ENCODE measurements at places on chromosomes 2 and 18. TPM values are rescaled to one million over a fixed set of nuclear protein-coding genes. Genes with fewer than 3 reads are reported as not detected.

DNA sequence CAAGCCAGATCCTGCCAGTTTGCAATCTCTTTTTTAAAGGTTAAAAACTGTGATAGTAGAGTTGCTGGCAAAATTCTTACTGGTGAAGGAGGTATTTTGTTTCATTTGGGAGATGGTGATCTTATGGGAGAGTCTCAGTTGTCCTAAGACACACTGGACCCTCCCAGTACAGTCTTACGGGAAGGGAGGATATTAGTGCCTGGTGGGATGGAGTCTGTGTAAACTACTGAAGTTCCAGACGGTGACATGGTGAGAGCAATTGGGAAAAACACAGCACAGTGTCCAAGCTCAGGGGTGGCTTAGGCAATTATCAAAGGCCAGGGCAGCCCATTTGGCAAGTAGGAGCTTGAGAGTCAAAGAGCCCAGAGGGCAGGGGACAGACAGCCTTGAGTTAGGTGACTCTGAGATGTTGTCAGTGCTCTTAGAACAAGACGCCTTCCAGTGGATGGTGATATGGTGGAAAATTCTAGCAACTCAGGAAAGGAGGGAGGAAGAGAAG is 143.7 kb upstream of the CCDC68 start:
- DNase-seq = no peak

DNA sequence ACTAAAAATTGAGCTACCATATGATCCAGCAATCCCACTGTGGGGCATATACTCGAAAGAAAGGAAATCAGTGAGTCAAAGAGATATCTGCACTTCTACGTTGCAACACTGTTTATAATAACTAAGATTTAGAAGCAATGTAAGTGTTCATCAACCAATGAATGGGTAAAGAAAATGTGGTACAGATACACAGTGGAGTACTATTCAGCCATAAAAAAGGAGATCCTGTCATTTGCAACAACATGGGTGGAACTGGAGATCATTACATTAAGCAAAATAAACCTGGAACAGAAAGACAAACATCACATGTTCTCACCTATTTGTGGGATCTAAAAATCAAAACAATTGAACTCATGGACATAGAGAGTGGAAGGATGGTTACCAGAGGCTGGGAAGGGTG is 385.0 kb upstream of the TRIB2 start:
- DNase-seq = no peak

- no peak for DNase-seq
These were observed 9.6 kb downstream of the SERPINB2 start for GRCh38 chr18:63897072-63897471.

- no peak for DNase-seq
These were observed 43.7 kb downstream of the COA5 start for GRCh38 chr2:98564541-98565132.

DNA sequence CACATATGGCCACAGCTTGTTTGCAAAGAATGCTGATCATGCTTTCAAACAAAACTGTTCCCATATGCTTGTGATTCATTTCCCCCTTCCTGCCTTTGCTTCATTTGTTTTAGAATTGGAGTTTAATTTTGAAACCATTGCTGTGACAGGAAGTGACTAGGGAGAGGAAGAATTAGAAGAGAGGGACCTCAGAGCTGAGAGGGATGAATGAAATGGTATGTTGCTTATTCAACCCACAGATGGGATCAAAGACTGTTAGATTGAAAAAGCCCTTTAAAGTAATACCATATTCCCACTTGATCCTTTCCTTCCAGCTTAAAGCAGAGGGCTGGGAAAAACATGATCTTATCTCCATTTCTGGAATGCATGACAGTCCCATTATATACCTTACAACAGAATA is 106.2 kb upstream of the RNF152 start:
- peak; percentile 95 for DNase-seq

DNA sequence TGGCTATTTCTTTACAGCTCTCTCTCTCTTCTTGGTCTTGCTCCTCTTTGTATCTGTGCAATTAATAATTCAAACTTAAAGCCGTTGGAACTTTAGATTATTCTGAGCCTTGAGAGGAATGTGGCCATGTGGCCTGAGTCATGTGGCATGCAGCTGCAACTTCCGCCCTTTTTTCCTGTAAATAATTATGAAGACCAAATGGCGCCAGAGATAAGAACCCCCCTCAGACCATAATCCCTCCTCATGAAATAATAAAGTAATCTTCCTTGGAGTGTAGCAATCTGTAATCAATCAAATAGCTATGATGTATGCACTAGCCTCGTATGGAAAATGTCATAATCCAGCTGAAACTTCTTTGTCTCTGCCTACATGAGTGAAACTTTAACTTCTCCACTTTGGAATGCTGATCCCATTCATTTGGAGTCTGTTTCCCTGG is 13.5 kb upstream of the TWSG1 start:
- peak; percentile 97 for DNase-seq

DNA sequence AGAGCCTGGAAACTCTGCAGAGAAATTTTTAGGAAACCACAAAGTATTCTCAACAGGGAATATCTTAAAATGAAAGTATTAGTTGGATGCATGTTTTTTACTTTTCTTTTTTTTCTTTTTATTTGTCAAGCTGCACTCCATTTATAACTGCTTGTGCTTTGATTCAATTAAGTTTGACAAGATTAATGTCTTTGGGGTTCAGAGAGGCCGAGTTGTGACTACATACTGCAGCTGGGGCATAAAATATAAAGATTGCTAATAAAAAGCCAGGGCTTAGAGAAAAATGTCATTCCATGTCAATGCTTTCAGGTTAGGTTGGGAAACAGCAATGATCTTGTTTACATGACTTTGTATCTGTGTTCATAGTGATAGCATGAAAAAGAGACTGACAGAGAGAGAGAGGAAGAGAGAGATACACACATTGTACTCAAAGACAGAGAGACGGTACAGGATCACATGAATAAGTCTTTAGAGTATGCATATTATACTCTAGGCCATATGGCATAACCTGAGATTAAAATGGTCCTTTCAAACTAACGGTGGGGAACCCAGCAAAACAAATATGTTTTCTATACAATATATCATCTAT is 1022.3 kb upstream of the CNTNAP5 start:
- DNase-seq = no peak

DNA sequence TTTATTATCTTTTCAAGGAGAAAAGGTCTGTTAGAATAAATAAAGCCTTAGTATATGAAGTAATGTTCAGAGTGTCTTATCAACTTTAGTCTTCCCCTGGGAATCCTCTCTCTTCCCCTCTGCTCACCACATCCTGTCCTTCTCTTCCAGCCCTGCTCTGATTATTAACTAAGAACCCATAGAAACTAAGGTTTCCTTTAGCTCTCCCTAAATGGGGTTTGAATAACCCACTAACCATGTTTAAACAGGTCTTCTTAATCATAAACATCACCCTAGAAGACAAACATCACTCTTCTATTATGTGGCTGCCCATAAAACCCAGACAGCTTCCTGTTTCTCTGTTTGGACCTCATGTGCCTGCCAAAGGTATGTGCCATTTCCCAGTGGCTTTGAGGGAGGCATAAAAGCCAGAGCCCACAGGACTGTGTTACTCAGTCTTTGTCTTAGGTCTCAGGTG is 50.1 kb downstream of the SLC14A1 start:
- no peak for DNase-seq

GRCh38 chr18:79479116-79479760 is 83.5 kb downstream of the NFATC1 start:
- no peak for DNase-seq

DNA sequence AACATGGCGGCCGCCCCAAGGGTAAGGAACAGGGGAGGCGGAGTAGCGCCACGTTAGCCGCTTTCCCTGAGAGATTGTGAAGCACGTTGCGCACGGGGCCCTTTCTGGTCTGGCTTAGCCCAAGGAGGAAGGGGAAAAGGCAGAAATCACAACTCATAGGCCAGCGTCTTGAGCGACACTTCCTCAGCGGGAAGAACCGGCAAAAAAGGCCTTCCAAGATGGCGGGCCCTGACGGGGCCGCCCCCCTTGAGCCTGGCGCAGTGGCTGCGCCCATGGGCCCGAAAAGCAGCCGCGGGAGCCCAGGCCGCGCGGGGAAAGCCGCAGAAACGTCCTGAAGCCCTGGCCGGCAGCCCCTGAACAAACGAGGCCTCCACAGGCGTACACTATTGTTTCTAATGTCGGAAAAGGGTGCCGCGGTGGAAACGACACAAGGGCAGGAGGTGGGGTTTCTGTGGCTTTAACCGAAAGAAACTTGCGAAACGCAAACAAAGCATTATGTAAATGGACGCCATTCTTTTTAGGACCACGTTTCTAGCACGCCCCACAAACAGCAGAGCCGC is 919 bp upstream of the PCBP1 start:
- peak; percentile 91 for DNase-seq

- no peak for DNase-seq
These were observed 125.4 kb downstream of the OSBPL1A start for GRCh38 chr18:24272229-24272525.

DNA sequence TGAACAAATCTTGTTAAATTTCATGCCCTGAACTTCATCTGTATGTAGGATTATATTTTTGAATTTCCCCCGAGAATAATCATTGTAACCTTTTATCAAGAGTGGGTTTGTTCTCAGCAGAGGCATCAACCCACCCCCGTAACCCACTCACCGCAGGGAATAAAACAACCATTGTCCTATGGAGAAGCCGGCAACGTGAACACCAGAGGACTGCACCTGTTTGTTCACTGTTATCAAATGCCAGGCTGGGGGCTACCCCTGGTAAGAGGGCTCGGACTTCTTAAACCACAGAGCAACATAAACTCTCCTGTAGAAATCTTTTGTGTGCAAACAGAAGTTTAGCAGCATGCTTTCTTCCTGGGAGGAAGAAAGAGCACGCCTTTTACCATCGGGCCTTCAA is 610.4 kb downstream of the ERBB4 start:
- no peak for DNase-seq

- no peak for DNase-seq
These were observed 28.0 kb downstream of the LHCGR start for GRCh38 chr2:48727560-48727959.

DNA sequence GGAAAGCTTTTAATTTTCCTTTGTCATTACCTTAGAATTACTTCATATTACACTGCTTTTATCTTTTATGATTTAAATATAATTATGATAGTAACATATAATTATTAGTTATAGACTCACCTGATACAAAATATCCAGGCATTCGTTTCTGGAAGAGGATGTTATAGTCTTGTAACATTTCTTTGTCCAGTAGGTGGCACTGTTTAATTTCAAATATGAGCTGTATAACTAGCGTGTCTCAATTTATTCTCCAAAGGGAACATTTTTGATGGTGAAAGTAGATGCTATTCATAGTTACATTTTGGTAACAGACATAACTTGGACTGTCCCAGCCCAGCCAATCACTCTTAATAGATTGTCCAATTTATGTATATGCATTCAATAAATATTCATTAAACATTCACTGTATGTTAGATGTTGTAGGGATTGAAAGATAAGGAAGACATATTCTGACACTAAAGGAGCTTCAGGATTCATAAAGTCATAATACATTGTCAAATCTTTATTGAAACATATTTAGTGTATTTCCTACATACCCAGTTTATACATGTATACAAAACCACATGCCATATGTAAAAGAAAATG is 19.2 kb downstream of the DAW1 start:
- DNase-seq = peak; percentile 58

DNA sequence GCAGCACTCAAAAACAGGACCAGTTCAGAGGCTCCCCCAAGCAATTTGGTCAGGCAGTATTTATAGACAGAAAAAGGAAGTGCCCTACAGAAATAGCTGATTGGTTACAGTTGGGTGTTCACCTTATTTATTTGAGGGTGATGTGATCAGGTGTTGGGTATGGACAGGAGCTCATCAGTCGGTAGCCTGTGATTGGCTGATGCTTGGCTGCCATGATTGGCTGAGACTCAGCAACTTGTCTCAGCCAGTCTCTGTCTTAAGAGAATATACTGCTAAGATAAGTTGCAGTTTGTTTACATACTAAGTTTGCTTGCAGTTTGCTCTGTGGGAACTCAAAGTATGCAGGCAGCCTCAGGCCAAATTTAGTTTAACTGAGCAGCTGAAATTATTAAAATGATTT is 9.4 kb downstream of the ABCG8 start:
- no peak for DNase-seq

GRCh38 chr2:175437167-175437566 is 255.7 kb upstream of the ATP5MC3 start:
- DNase-seq = no peak

DNA sequence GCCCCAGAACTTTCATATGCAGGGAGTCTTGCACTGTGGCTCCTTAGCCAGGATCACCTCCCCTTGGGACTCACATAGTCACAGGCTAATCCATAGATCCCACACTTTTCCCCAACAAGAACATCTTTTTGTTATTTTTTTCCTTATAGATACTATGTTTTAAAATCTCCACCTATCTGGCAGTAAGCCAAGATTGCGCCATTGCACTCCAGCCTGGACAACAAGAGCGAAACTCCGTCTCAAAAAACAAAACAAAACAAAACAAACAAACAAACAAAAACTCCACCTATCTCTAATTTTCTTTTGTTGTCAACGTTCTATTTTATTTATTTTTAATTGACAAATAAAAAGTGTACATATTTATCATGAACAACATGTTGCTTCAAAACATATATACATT is 141.7 kb downstream of the PDE11A start:
- no peak for DNase-seq

DNA sequence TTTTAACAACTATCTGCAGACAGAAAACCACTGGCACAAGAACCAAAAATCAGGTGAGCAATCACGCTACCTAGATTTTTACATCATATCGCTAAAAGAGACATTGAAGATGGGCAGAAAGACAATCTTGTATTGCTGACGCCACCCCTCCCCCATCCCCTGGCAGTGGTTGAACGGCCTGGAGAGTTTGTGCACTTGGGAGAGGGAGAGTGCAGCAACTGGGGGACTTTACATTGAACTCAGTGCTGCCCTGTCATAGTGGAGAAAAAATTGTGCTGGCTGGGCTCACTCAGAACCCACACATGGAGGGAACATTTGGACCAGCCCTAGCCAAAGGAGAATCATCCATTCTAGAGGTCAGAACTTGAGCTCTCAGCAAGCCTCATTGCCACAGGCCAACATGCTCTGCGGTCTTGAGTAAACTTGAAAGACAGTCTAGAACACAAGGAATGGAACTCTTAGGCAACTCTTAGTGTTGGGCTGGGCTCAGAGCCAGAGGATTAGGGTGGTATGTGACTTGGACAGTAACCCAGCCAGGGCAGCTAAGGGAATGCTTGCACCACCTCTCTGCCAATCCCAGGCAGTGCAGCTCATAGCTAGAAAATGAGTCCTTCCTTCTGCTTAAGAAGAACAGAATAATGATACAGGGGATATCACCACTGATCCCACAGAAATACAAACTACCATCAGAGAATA is 220.0 kb upstream of the CYP26B1 start:
- peak; percentile 15 for DNase-seq

The CXCR2 gene
- total RNA-seq = not detected

The RNF144A gene
- 28.8 TPM for total RNA-seq

The OSR1 gene
- total RNA-seq = not detected

The NEURL3 gene
- not detected for total RNA-seq

The IMP4 gene
- 74.0 TPM for total RNA-seq

The CYTIP gene
- total RNA-seq = not detected

The SERPINB11 gene
- not detected for total RNA-seq

The CYRIA gene
- total RNA-seq = 38.4 TPM

The HOXD9 gene
- 3.9 TPM for total RNA-seq

The LRRC30 gene
- total RNA-seq = not detected

The CHRND gene
- not detected for total RNA-seq

The ABCG5 gene
- total RNA-seq = not detected

The PRKAG3 gene
- total RNA-seq = not detected

The REG3G gene
- total RNA-seq = not detected

Measured in endothelial cell of umbilical vein (primary cell).